Brain pericyte (primary cell): ENCODE measurements at places on chromosomes 16 and 17.

- DNase-seq: no peak
Measured at GRCh38 chr16:18050777-18051176, 285.8 kb downstream of the NPIPA8 start.

DNA sequence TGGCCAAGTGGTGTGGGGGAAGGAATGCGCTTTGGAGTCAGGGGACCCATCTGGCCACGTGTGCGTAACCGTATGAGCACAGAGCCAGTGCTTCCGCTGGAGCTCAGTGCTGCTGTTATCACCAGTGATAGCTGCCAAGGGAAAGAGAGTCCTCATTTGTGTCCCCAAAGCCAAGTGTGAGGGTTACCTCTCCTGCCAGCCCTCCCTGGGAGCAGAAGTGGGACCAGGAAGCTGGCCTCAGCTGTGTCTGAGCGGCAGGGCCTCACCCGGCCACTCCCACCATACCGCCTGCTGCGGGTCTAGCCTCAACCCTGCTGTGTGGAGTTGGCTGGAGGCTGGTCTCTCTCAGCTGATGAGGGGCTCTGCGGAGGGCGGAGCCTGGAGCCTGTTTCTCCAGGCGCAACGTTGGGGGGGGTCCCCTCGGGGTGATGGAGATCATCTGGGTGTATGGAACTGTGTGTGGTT, 44.5 kb downstream of the MEAK7 start:
- DNase-seq: no peak

- DNase-seq: no peak
Measured at GRCh38 chr17:10041287-10041612, 136.2 kb upstream of the RCVRN start.

DNA sequence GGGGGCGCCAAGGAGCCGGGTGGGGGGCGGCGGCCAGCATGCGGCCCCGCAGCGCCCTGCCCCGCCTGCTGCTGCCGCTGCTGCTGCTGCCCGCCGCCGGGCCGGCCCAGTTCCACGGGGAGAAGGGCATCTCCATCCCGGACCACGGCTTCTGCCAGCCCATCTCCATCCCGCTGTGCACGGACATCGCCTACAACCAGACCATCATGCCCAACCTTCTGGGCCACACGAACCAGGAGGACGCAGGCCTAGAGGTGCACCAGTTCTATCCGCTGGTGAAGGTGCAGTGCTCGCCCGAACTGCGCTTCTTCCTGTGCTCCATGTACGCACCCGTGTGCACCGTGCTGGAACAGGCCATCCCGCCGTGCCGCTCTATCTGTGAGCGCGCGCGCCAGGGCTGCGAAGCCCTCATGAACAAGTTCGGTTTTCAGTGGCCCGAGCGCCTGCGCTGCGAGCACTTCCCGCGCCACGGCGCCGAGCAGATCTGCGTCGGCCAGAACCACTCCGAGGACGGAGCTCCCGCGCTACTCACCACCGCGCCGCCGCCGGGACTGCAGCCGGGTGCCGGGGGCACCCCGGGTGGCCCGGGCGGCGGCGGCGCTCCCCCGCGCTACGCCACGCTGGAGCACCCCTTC, 484 bp downstream of the FZD2 start:
- peak; percentile 64 for DNase-seq

DNA sequence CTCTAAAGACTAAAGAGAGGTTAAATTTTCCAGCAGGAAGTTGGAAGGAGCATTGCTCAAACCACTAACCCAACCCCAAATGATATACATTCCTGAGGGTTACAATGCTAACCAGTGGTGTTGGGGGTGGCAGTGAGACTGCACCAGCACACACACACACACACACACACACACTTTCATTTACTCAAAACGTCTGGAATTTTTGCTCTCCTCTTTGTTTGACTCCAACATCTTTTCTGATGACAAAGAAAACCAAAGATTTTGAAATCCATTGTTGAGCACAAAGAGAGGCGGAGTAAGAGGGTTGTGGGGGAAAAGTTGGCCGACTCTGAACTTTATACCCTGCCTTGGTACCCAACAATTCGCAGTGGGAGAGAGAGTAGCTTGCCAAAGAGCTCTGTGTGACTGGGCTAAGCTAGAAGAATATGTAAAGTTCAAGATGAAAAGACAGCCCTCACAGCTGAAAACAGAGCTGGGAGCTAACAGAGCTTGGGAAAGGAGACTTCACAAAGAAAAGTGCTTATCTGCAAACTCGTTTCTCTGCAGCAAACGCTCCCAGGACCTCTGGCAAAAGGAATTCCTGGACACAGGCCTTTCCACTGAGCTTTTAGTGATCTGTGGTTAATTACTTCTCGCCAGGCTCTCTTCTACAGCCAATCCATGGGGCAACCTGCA, 426.0 kb upstream of the CDH11 start:
- DNase-seq: peak; percentile 59

DNA sequence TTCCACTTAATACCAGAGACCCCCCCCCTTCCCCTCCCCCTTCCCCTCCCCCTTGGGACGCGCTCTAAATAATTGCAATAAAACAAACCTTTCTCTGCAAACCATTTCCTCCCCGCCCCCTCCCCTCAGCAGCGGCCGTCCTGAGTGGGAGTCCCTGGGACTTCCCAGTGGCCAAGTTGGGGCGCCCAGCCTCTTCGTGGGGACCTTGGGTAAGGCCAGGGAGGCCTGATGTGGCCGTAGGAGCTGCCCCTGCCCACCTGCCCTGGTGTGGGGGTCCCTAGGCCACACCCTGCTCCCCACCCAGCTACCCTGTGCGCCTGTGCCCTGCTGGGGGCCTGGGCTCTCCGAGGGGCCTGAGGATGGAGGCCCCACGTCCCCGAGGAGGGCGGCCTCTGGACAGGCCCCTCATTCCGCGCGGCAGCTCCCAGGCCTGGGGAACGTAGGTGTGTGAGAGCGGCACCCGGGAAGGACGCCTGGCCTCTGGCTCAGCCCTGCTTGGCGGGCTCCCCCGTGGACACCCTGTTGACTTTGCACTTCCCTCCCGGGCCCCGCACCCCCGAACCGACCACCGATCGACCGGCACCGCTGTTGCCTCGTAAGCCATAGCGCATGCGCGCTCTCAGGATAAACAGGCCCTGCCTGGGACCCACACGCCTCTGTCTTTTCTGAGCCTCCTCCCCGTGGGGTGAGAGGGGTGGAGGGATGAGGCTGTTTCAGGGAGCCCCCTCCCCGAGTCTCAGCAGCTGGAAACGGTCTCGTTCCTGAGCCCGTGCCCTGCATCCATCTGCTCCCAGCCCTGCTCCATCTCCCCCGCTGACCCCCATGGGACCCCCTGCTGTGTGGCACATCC, 9.0 kb downstream of the NTHL1 start:
- no peak for DNase-seq
